ENCODE measurements at places on chromosomes 1 and 21.

DNA sequence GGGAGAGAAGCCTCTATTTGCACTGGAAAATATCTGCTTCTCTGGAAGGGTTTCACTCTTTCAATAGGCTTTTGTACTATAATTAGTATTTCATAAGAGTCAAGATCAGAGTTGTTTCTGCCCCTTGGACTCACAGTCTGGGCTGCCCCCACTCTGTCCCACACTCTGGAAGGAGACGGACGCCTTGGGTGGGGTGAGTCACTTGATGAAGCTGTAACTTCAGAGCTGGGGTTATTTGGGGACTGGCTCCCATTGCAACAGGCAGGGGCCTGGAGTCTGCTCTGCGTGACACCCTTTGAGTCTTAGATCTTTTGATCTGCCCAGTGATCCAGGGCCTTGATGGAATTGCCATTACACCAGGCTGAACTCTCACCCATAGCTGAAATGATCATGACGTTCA, 4.0 kb upstream of the KCNA10 start:
- DNase-seq = no peak

GRCh38 chr1:10598389-10598702, 123.6 kb downstream of the PEX14 start:
- no peak for DNase-seq

DNA sequence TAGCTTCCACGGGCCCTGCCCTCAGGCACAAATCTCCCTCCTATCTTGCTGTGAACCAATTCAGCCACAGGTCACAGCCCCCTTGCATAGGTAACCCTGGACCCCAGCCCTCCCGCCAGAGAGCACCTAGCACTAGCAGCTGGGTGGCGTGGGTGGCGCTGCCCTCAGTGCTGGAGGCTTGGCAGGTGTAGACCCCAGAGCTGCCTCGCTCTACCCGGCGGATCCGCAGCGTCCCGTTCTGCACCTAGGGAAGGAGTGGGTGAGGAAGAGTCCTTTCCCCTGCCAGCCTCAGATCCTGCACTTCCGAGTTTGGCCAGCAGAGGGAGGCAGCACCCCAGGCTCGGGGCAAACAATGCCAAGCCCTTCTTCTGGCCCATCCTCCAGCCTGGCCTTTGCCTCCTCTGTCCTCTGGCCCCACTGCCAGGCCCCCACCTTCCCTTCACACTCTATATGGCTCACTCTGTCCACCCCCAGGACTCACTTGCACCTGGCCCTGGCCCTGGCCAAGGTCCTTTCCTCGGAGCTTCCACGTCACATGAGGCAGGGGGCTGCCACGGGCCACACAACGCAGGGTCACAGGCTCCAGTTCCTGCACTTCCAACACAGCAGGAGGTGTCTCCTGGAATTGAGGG, 9.0 kb downstream of the IGSF9 start:
- DNase-seq = peak; percentile 85

DNA sequence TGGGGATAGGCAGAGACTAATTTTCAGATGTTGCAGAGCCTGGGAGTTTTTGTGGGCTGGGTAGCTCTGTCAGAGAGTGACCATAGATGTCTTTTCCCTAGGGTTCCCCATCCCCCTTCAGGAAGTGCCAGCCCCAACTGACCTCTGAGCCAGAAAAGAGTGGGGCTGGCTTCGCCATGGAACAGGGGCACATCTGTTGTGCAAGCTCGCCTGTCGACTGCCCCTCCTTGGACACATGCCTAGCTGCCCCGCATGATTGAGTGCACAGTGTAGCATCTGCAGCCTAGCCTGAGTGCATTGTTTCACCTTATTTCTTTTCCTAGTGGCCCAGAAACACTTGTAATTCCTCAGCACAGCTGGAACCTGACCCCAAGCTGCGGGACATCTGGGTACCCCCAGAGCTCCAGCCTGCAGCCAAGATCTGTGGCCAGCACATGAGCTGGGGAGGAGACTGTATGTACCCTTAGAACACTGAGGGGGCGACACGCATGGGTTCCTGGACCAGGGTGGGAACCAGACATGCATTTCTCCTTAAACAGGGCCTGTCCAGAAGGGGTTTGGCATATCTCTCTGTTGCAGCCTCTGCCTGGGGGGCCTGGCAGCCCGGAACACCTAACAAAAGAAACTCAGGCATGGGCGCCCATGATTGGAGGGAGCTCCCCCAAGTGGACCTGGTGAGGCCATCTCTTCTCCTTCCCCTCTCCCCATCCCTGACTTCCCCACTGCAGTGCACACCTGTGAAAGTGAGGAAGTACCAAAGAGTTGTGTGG, 55.2 kb downstream of the SYT14 start:
- DNase-seq = no peak

- no peak for DNase-seq
Observed at GRCh38 chr1:37265786-37266667, 208.4 kb upstream of the ZC3H12A start.

DNA sequence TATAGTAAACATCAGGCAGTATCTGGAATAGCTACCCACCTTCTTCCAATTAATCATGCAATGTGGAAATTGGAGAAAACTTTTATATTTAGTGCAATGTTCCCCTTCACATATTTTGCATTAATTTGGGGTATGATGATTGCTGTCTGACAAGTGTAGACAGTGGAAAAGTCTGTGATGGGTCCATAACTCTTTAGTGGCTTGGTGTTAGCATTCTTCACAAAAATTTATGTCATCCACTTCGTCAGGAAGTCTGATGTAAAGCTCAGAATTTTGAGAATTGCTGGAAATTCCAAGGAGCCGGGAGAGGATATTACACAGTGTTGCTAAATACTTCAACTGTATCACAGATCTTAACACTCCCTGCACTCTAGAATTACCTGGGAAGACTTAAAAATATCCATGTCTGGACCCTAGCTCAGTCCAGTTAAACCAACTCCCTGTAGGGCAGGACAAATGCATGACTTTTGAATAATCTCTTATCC, 549.7 kb upstream of the PLXNA2 start:
- DNase-seq = no peak

Data from stimulated activated CD4-positive, alpha-beta T cell treated with anti-CD3 and anti-CD28 coated beads, Interleukin-4, amount 100 ng/mL, for 24 hours (primary cell).